HCT116 (cell line): ENCODE measurements at places on chromosomes 4 and X. TPM values are rescaled to one million over a fixed set of nuclear protein-coding genes. Genes with fewer than 3 reads are reported as not detected.

DNA sequence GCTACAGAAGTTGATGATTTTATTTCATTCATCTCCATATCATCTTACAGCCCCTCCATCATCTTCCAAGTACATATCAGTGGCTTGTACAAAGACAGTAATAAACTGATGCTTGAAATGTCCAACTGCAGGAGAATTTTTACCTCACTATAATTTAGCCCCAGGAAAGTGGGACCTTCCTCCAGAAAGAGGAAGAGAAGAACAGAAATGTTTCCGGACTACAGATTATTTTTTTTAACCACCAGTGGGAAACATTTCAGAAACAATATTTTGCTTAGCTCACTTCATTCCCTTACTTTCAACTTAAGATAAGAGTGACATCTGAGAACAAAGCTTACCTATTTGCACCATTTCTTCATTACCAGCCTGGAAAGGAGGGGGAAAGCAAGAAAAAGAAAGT is 2.0 kb downstream of the ADAMTS3 start:
- no peak for DNase-seq

- no peak for DNase-seq
Observed at GRCh38 chr4:3391422-3391821, 50.3 kb upstream of the HGFAC start.

DNA sequence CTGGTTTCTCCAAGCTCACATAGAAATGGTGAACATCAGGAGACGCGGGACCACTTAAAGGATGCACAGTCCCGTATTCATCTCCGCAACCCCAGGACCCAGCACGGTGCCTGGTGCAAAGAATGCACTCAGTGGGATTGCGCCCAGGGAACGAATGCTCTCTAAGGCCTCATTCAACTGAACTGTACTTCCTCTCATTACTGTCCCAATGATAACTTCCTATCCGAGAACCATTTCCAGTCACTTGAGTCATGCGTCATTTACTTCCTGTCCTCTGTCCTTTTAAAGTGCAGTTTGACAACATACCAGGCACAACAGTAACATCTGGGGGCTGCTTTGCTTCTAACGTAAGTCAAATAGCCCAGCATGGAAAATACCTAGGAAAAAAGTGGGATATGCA is 75.7 kb downstream of the RBM47 start:
- DNase-seq: no peak

KLF8 gene
- 1.2 TPM for total RNA-seq

- peak; percentile 63 for DNase-seq
Observed at GRCh38 chr4:154626793-154627484, 14.5 kb upstream of the FGG start.

GRCh38 chr4:55931833-55932232 is 16.9 kb upstream of the CEP135 start:
- no peak for DNase-seq

TRMT44 gene
- total RNA-seq: 25.8 TPM

- DNase-seq: no peak
Observed at GRCh38 chrX:76987381-76987780, 459.8 kb upstream of the FGF16 start.

DNA sequence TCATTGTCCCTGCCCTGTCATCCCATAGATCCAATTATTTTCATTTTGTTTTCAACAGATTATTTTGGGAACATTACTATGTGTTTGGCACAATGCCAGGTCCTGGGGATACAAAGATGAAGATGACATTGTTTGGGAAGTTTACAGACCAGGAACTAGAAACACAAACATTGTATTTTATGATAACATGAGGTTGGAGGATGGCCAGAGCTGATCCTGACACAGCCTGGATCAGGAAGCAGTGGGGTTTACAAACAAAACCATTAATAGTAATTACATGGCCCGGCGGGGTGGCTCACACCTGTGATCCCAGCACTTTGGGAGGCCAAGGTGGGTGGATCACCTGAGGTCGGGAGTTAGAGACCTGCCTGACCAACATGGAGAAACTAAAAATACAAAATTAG is 29.9 kb downstream of the CLRN2 start:
- DNase-seq: no peak

TLR6 gene
- total RNA-seq: 4.8 TPM

MAB21L2 gene
- not detected for total RNA-seq

GRCh38 chr4:4496592-4497372 is 45.1 kb downstream of the STX18 start:
- no peak for DNase-seq

DNA sequence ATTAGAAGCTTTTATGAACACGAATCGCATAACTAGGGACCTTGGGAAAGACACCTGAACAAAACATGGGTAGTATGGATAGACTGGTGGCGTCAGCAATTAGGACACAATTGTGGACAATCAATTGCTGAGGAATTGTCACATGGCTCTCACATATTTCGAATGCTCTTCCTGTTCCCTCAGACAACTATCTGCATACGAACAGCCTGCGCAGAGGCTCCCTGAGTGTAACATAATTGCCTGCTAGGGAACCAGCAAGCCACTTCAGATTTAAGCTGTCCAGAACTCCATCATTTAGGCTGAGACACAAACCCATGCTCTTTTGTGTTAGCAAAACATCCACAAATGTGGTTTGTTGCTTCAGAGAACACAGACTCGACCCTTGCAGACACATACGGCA is 160.8 kb downstream of the MGST2 start:
- DNase-seq: no peak

DNA sequence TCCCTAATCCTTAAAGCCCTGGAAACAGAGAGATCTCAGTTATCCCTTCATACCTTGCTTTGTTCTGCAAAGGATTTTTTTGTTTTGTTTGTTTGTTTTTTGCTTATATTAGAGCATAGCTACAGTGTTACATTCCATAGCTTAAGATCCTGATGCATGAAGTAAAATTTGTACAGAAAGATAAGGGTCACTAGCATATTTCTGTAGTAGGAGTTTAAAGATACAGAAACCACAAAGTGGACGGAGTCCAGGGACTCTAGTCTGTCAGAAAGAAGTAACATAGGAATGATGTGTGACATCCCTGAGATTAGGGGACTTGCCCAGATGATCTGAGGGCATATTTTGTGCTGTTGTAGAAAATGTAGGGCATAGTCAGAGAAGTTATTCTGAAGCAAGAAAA is 151.9 kb upstream of the PLAC1 start:
- no peak for DNase-seq

SHROOM2 gene
- total RNA-seq: 5.3 TPM

NEIL3 gene
- total RNA-seq: 18.1 TPM

PNMA5 gene
- total RNA-seq: not detected
